Heart right ventricle (tissue), 16 donors: ENCODE measurements at places on chromosomes 13 and 19. TPM values are rescaled to one million over a fixed set of nuclear protein-coding genes. Genes with fewer than 3 reads are reported as not detected.

DNA sequence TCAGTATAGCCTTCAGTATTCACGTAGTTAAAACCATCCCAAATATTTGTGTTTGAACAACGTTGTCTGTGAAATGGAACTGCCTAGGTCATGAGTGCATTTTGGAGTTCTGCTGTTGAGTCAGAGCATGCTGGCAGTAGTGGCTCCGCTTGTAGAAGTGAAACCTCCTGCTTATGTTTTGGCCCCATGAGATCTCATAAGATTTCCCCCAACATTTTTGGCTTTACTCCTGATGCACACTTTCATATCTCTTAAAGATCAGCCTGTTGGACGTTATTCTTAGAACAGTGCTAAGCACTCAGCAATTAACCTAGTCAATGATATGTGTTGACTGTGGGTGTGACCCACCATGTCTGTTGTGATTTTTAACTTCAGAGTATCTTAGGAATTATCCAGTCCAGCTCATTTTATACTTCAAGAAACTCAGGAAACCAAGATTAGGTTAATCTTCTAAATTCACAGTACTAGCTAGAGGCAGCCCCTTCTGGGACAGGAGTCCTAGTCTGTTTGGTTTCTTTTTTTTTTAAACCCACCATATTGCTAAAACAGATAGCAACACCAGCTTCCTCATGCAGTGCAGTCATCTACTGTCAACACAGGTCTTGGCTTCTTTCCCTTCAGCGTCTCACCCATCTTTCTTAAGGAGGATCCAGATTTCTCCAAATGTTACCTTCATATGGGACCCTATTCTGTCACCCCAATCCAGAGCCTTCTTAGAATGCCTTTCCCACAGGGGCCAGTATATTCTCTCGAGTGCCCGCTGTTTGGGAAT is 26.2 kb downstream of the RAP2A start:
- H3K36me3 ChIP-seq: peaks cover 18% of the 10 kb centered on the region
- no peak overlapping the region for H3K4me3 ChIP-seq
- peaks cover 27% of the 10 kb centered on the region for H3K4me1 ChIP-seq
- H3K27me3 ChIP-seq: no peaks in the 10 kb centered on the region
- DNase-seq: no peak

DNA sequence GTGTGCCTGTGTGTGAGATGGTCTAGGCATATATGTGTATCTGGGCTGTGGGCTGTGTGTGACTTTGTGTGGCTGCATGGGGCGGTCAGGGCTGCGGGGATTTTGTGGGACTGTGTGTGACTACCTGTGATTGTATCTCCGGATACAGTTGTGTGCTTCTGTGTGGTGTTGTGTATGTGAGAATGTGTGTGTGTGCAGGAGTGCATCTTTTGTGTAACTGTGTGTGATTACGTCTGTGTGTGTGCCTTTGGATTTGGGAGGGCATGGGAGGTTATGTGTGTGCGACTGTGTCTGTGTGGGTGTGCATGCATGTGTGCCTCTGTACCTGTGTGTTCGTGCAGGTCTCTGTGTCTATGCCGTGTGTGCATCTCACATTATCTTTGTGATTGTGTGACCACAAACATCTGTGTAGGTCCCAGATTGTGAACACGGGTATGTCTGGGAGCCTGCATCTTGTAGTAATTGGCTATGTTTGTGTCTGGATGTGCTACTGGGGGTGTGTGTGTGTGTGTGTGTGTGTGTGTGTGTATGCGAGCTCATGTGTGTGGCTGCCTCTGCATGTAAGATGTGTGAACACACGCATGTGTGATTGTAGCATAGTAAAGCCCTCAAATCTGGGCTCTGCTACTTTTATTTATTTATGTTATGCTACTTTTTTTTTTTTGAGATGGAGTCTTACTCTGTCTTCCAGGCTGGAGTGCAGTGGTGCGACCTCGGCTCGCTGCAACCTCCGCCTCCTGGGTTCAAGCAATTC is 7.6 kb downstream of the EHD2 start:
- peaks cover 79% of the 10 kb centered on the region for H3K4me1 ChIP-seq
- H3K27ac ChIP-seq: no peak overlapping the region
- no peak overlapping the region for H3K4me3 ChIP-seq
- H3K27me3 ChIP-seq: no peaks in the 10 kb centered on the region

DNA sequence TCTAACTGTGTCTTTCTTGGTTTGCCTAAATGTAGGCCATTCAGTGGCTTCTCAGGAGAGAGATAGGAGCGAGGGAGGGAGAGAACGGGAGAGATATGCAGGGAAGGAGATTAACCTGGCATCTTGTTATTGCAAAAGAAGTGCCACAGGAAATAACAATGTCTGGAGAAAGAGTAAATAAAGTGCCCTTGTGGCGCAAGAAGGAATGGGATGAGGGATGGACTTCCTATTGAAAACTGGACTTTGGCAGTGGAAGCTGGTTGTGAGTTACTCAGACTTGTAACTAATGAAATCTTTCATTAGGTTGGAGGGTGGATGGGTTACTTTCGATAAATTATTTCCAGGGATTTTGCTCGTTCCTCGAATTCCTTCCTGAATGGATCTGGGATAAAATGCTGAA is 136.1 kb downstream of the LACC1 start:
- H3K4me3 ChIP-seq: no peak overlapping the region
- H3K4me1 ChIP-seq: peaks cover 46% of the 10 kb centered on the region
- no peaks in the 10 kb centered on the region for H3K36me3 ChIP-seq
- H3K27ac ChIP-seq: no peak overlapping the region
- no peak for DNase-seq

Gene SH2D3A
- total RNA-seq: 0.36 TPM

DNA sequence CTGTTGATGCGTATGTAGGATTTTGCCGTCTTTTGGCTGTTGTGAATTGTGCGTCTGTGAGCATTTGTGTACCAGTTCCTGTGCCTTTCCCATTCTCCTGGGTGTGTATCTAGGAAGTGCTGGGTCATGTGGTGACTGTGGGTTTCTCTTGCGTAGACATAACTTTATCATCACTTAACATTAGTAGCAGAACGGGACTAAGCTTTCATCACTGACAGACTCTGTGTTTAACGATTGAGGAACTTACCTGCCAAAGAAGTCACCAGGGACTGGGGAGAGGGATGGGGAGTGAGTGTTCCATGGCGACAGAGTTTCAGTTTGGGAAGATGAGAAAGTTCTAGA is 15.0 kb downstream of the FZR1 start:
- peaks cover 3% of the 10 kb centered on the region for H3K36me3 ChIP-seq
- DNase-seq: no peak
- H3K4me1 ChIP-seq: no peaks in the 10 kb centered on the region
- no peak overlapping the region for H3K4me3 ChIP-seq
- H3K27me3 ChIP-seq: no peaks in the 10 kb centered on the region

Gene PRR19
- 0.19 TPM for total RNA-seq

DNA sequence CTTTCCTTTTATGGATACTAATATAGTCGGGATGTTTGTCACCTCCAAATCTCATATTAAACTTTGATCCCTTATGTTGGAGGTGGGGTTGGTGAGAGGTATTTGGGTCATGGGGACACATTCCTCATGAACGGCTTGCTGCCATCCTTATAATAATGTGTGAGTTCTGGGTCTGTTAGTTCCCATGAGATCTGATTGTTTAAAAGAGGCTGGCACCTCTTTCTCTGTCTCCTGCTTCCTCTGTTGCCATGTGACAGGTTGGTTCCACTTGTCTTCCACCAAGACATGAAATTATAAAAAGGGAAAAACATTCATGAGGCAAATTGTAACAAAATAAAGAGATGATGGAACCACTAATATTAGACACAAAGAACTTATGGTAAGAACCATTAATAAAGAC is 107.8 kb upstream of the ATXN8OS start:
- H3K36me3 ChIP-seq: no peaks in the 10 kb centered on the region
- no peak for DNase-seq
- H3K27ac ChIP-seq: no peak overlapping the region
- H3K4me1 ChIP-seq: no peaks in the 10 kb centered on the region
- no peak overlapping the region for H3K4me3 ChIP-seq

DNA sequence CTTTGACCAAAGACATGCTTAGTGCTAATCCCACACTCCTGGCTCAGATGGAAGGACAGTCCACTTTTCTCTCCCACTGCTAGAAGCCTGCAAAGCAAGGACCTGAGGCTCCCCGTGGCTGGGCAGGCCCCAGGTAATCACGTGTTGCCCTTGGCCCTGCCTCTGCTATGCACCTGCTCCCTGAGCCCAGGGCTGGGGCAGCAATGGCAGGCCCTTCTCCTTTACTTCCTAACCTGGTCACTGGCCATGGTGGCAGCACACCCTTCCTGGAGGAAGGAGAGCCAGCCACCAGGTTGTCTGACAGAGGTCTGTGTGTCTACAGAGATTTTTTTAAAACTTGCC is 27.9 kb upstream of the ZNF492 start:
- H3K4me1 ChIP-seq: no peaks in the 10 kb centered on the region
- no peak overlapping the region for H3K27ac ChIP-seq
- H3K27me3 ChIP-seq: no peaks in the 10 kb centered on the region
- no peaks in the 10 kb centered on the region for H3K36me3 ChIP-seq
- DNase-seq: no peak
- no peak overlapping the region for H3K4me3 ChIP-seq

DNA sequence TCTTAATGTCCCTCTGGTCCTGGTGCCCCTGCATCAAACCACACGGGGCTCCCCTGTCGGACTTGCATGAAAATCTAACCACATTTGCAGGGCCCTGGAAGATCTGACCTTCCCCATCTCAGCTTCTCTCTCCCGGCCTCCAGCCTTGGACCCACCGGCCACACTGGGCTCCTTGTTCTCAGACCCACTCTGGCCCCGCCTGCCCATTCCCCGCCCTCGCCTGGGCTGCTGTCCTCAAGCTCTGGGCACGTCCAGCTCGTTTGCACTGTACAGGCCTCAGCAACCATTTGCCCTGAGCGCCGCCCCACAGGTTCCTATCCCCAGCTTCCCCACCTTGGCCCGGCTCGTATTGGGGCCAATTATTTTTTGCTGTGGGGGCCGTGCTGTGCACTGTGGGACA is 10.5 kb downstream of the MYO9B start:
- H3K36me3 ChIP-seq: peaks cover 33% of the 10 kb centered on the region
- no peaks in the 10 kb centered on the region for H3K27me3 ChIP-seq

Gene CACNA1A
- 0.66 TPM for total RNA-seq

DNA sequence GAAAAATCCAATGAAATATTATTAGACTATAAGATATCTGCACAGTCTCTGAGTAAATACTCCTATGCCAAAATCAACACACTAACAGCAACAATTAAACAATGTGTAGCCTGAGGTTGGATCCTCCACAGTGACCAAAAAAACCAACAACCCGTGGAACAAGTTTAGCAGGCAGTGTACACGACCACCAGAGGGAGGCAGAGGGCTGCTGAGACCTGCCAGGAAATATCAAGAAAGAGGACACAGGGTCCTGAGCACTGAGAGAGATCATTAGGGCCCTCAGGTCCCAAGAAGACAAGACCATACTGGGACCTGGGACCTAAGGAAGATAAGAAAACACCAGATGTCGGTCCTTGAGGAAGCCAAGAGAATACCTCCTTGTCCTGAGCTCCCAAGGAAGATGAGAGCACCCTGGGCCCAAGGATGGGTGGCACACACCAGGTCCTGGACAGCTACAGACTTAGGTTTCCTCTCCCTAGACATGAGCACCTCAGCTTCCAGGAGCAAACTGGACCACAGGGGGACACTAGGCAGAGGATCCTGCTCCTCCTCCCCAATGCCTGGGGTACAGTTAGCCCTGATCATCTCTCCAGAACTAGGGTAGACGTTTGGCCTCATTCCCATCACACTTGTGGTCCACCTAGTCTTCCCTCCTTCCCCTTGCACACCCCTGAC is 822 bp upstream of the ZNF274 start:
- H3K4me3 ChIP-seq: peak overlapping the region; percentile 92
- DNase-seq: peak; percentile 30
- peaks cover 11% of the 10 kb centered on the region for H3K36me3 ChIP-seq
- H3K27ac ChIP-seq: peak overlapping the region; percentile 100
- H3K27me3 ChIP-seq: no peaks in the 10 kb centered on the region
- peaks cover 16% of the 10 kb centered on the region for H3K4me1 ChIP-seq

Gene DPF1
- 0.55 TPM for total RNA-seq

DNA sequence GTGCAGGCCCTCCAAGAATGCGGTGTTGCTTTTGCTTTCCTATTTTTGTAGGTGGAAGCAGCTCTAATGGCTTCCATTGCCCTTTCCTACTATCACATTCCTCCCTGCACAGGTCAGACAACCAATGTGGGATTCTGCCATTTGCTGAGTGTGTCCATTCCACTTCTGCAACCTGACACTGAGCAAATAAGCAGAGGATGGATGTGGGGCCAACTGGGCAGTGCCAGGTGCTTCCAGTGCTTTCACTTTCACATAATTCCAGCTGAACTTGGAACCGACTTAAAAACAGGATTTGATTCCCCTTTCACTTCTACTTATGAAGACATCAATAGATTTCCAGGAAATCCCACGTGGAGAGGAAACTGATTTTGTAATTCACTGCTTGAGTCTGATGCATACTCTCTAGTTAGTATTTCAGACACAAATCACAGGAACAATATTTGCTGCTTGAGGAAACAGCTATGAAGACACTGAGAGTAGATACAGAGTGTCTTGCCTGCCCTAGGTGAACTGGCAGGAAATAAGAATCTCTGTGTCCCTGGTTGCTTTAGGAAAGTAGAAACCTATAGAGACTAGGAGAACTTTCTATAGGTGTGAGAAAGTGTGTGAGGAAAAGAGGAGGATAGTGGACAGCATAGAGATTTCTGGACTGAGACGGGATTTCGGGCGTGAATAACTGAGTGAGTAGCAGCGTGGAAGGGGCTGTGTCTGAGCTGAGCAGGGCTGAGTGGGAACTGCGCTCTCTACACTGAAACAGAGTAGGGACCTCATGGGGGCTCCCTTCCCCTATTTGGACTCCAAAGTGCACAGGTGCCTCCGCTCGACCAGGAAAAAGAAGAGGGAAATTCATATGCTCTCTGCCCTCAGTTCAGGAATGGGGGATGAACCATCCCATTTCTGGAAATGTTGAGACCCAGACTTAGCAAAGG is 22.5 kb downstream of the LGALS16 start:
- no peaks in the 10 kb centered on the region for H3K4me1 ChIP-seq
- H3K4me3 ChIP-seq: no peak overlapping the region
- no peaks in the 10 kb centered on the region for H3K36me3 ChIP-seq
- H3K27ac ChIP-seq: no peak overlapping the region
- no peak for DNase-seq

- no peak for DNase-seq
- H3K27me3 ChIP-seq: no peaks in the 10 kb centered on the region
- no peak overlapping the region for H3K4me3 ChIP-seq
- no peaks in the 10 kb centered on the region for H3K36me3 ChIP-seq
- H3K27ac ChIP-seq: no peak overlapping the region
Measured at GRCh38 chr19:20472854-20473253, 92.7 kb downstream of the ZNF737 start.

GRCh38 chr13:31172001-31172400 is 10.3 kb upstream of the HSPH1 start:
- no peaks in the 10 kb centered on the region for H3K4me1 ChIP-seq
- no peak overlapping the region for H3K27ac ChIP-seq
- H3K27me3 ChIP-seq: no peaks in the 10 kb centered on the region
- DNase-seq: no peak
- no peaks in the 10 kb centered on the region for H3K36me3 ChIP-seq

- H3K36me3 ChIP-seq: no peaks in the 10 kb centered on the region
- no peak for DNase-seq
- H3K4me3 ChIP-seq: no peak overlapping the region
- peaks cover 93% of the 10 kb centered on the region for H3K27me3 ChIP-seq
Measured at GRCh38 chr19:41515015-41515652, 60.8 kb upstream of the CEACAM21 start.
